ENCODE measurements at places on chromosomes 6 and 20.

- ATAC-seq: no peak
These were observed 44.0 kb downstream of the BMP2 start for GRCh38 chr20:6811262-6812035.

DNA sequence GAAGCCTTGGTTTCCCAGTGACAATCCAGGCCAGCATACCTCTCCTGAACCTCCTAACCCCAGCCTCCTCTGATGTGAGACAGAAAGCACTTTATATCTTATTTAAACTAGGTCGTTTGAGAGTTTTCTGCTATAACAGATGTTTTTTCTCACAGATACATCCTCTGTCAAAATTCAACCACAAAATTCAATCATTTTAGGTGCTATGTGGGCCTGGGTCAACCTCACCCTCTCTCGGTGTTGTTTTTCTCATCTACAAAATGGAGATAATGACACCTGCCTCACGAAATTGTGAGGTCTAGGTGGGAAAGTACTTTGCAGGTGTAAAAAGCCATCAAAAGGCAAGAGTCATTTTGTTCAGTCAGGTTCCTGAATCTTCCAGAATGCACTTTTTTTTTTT, 46.2 kb upstream of the NFATC2 start:
- no peak for ATAC-seq

DNA sequence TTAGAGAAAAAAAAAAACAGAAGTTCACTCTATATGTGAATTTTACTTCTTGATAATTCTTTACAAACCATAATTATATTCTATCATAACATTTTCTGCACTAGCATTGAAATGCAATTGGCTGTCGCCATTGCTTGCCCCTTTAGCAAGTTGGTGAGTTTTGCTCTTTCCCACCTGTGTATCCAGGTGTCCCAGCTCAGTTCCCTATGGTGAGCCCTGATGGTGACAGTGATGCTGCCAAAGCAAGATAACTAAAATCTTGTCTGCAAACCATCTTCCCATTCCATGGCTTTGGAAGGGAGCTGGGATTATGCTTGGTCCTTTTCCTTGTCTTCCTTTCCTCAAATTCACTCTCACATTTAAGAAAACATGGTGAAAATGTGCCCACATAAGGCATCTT, 429.6 kb downstream of the NKAIN2 start:
- ATAC-seq: no peak

DNA sequence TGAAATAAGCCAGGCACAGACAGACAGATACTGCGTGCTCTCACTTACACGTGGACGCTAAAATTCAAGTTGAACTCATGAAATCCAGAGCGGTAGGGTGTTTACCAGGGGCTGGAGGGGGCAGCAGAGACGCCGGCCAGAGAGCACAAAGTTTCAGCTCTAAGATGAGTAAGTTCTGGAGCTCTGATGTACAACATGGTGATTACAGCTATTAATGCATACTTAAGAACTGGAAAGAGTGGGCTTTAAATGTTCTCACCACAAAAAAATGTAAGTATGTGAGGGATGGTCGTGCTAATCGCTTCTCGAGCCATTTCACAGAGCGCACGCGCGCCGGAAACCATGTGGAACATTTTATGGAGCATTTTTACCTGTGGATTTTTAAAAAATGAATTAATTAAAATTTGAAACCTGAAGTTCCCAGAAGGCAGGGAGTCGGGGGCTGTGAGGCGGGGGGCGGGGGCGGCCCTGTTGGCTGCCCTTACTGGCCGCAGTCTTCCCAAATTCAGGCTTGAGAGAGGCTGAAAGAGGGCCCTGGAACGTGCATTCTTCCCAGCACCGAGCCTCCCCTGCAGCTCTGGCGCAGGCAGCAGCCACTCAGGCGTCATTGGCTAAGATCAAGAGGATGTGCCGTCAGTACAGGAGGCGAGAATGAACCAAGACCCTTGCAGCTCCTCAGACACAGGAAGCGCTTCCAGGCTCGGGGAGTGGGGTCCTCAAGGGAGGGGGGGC, 8.5 kb upstream of the SLCO4A1 start:
- ATAC-seq: no peak

GRCh38 chr6:149642829-149643580, 5.5 kb downstream of the KATNA1 start:
- no peak for ATAC-seq

GRCh38 chr20:54197621-54198604, 10.0 kb upstream of the PFDN4 start:
- no peak for ATAC-seq

GRCh38 chr6:15804164-15805154, 141.6 kb upstream of the DTNBP1 start:
- ATAC-seq: no peak

GRCh38 chr6:35363293-35363750, 21.0 kb downstream of the PPARD start:
- ATAC-seq: no peak

DNA sequence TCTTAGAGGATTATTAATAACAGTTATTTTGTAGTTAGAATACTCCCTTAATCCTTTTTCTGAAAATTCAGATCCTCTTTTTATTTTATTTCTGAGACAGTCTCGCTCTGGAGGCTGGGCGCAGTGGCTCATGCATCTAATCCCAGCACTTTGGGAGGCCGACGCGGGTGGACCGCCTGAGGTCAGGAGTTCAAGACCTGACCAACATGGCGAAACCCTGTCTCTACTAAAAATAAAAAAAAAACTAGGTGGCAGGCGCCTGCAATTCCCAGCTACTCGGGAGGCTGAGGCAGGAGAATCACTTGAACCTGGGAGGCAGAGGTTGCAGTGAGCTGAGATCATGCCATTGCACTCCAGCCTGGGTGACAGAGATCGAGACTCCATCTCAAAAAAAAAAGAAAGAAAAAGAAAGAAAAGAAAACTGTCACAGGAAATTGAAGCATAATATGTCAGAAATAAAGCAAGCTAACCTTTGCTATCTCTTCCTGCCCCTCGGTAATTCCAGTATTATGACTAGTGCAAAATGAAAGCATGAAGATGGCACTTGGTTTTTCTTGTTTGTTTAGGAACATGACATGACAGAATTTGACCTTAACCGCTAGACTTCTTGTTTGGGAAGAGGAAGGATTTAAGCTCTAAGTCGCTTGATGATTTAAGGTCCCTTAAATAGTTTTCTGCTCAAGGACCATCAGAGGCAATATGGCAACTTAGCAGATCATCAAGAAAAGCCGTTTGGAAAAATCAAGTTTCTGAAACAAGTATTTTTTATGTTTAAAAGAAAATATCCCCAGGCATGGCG, 1.8 kb upstream of the RBM39 start:
- ATAC-seq: no peak

DNA sequence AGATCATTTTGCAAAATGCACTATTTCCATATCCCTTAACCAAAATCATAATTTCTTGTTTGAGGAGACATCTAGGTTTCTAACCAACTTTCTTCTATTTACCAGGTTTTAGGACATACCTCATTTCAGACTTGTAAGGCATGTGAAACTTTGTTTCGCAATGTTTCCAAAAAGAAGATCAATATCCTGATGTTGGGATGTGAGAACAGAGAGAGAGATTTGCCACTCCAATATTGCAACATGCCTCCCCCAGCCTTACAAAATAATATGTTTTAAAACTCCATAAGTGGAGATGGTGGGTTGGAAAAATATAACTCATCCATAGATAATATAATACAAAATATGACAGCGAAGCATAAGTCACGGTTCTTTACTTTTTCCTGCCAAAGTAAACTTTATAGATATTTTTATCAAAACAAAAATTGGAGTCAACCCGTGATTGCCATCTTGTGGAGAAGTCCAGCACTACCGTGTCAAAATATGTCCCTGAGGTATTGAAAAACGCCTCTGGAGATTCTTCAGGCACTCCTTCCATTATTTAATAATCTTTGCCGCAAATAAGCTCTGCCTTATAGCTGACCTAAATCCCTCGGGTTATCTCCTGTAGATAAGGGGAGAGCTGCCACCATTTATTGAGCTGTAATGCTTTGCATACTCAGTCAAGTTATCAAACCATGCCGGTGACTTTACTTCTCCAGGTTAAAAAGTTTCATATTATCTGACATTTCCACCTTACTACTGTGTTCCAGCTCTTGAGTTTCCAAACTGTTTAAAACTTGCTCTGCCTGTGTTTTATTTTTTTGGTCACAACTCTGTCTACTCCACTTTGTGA, 534.2 kb downstream of the HACE1 start:
- ATAC-seq: no peak

DNA sequence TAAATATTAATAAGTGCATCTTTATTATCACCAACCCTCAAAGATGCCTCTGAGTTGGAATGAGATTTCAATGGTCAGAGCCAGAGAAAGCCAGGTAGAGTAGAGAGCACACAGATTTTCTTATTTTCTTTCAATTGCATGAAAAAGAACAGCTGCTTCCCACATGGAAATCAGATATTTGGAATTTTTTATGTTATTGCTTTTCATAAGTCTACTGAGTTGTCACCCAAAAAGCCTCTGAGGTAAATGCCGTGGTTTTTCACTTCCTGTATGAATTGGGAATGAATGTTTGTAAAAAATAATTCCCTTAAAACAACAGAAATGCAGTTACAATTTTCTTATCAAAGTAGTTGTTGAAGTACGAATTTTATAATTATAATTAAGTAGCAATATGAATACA, 563.1 kb downstream of the RFPL4B start:
- ATAC-seq: no peak

GRCh38 chr6:89368107-89368506, 15.6 kb upstream of the UBE2J1 start:
- no peak for ATAC-seq

DNA sequence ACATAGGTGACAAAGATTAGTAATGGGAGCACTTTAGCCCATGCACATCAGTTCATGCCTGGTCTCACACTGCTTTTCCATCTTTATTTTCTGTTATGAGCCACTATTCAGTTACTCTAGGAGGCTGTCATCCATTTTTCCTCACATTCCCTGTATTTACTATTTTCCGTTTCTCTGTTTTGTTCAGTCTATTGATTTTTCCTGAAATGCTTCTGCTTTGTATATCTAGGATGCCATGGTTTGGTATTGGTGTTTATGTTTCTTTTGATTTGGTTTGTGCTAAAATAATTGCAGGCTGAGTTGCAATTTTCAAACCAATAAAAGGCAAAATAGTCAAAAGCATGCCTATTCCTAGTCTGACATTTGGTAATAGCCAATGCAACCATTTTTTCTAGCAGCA, 28.9 kb upstream of the ZNF292 start:
- ATAC-seq: no peak

- ATAC-seq: no peak
These were observed 8.0 kb downstream of the SLC18B1 start for GRCh38 chr6:132790450-132790849.

- no peak for ATAC-seq
These were observed 67.7 kb downstream of the AK9 start for GRCh38 chr6:109623288-109623687.

GRCh38 chr20:38173237-38174156, 8.4 kb upstream of the TGM2 start:
- ATAC-seq: no peak

GRCh38 chr20:50048420-50049166, 64.4 kb downstream of the UBE2V1 start:
- peak; percentile 46 for ATAC-seq

DNA sequence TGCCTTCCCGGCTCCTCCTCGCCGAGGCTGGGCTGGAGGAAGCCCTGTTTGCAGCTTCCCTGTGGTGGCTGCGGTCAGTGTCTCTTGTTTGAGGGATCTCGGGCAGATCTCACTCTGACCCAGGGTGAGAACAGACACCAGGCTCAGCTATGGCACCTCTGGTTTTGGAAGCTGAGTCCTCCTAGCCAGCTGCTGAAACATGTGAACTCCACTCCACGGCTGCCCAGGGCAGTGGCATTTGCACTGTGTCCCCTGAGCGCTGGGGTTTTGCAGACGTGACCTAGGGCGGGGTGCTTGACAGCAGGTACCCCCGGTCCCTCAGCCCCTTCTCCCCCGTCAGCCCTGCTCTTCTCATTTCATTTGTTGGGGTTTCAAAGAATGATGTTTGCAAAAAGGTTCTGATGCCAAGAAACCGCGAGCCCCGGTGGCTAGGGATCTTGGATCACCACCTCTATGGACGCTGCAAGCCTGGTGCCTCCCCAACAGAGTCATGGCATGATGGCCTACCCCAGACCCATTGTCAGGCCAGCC, 55.0 kb upstream of the DACT2 start:
- ATAC-seq: no peak

GRCh38 chr6:34723203-34723602, 26.6 kb upstream of the ILRUN start:
- no peak for ATAC-seq

DNA sequence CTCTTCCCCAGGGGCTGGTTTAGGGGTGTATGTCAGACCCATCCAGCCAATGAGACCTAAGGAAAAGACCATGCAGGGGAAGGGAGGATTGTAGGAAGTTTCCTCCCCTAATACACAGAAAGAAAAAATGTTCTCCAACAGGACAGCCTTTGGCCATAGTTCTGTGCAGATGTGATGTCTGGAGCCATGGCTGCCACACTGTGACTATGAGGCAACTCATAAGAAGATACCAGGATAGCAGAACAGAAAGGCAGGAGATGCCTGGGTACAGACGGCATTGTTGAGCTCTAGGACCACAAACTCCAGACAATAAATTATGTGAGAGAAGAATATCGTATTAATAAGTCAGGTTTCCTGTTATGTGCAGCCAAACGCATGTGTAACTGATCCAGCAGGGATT, 156.7 kb downstream of the PREX1 start:
- no peak for ATAC-seq

Data from activated CD4-positive, CD25-positive, alpha-beta regulatory T cell treated with anti-CD3 and anti-CD28 coated beads, Interleukin-2, amount 50 U/mL, for 24 hours (primary cell).